ENCODE measurements at places on chromosomes 16 and 17.

- no peak for DNase-seq
These were observed 6.4 kb downstream of the NFE2L1 start for GRCh38 chr17:48054238-48055185.

DNA sequence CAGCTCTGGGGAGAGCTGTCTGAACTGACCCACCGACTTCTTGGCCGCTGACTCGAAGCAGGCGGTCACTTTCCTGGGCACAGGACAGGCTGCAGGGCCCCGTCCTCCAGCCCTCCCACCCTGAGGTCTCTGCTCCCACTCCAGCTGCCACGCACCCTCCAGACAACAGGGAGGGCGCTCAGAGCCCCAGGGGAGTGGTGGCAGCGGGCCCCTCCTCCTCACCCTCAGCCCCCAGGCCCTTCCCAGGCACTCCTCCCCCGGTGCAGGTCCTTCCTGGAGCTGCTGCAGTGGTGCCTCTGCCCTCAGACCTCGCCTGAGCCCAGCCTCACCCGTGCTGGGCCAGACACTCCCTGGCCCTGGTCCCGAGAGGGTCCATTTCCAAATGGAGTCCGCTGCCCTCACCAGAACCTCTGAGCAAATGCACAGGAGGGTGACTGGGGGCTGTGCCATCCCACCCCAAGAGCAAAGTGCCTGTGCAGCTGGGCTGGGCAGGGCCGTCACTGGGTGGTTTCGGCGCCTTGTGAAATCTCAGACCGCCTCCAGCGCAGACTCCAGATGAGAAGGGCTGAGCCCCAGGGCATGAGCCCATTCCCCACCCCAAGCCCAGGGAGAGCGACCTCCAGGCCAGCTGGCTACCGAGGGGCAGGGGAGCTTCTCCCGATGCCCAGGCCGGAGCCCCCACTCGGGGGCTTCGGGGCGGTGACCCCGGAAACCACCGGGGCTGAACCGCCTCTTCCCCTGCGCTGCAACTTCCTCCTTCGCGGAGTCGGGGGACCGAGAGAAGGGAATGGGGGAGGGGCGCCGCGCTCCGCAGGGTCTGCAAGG is 717 bp downstream of the CYBA start:
- no peak for DNase-seq

DNA sequence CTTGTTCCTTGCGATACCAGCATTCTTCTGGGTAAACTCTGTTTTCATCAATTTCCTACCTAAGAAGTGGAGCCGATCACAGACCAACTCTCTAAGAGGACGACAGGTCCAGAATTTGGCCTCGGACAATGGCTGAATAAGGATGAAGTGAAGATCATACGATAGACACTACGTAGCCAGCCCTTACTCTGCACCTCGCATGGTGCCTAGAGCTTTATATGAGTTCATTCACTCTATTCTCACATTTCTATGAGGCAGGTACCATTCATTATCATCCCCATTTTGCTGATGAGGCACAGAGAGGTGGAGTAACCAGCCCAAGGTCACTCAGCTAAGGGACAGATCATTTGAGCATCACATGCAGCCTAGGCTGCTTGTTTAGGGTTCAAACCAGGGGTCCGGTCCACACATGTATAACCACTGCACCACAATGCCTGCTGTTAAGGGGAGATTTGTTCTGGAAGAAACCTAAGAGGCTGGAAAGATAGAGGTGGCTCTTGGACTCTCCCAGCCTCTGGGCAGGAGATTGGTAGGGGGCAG is 78.6 kb downstream of the MYH11 start:
- no peak for DNase-seq

DNA sequence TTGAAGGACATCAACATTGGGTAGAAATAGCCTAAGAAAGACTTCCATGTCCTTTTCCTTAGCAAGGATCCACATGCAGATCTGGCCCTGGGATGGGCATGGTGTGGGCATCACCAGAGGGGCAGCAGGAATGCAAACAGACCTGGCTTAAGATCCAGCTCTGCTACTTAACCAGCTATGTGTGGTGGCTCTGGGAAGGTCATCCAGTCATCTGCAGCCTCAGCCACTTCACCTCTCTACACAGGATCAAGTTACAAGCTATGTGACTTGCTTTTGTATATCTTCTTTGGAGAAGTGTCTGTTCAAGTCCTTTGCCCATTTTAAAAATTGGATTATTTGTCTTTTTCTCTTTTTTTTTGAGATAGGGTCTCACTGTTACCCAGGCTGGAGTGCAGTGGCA is 13.5 kb upstream of the ADORA2B start:
- DNase-seq = no peak

DNA sequence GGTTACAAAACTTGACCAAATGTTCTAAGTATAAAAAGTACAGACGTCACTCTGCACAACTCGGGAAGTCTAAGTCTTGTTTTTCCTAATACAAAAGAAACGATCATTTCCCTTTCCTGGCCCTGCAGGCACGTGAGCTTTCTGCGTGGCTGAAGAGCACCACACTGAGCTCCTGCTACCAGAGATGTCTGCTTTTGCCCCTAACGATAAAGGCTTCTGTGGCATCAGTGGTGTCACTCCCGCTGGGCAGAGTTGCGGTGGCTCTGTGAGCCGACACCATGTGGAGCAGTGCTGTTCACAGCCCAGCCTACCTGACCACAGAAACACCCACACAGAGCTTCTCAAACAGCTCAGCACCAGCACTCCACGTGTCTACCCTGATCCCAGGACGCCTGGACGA is 20.5 kb downstream of the EMC8 start:
- DNase-seq = no peak

DNA sequence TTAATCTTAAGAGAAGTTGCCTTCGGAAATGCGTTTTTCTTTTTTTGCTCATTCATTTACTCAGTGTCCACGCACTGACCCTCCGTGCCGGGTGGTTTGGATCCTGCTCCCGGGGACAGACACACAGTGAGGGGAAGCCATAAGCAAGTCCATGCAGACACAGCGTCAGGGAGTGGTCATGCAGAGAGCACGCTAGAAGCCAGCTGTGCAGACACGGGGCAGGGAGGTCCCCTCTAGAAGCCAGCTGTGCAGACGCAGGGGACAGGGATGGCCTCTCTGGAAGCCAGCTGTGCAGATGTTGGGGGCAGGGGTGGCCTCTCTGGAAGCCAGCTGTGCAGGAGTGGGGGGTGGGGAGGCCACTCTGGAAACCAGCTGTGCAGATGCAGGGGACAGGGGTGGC is 4.8 kb downstream of the GAA start:
- no peak for DNase-seq

DNA sequence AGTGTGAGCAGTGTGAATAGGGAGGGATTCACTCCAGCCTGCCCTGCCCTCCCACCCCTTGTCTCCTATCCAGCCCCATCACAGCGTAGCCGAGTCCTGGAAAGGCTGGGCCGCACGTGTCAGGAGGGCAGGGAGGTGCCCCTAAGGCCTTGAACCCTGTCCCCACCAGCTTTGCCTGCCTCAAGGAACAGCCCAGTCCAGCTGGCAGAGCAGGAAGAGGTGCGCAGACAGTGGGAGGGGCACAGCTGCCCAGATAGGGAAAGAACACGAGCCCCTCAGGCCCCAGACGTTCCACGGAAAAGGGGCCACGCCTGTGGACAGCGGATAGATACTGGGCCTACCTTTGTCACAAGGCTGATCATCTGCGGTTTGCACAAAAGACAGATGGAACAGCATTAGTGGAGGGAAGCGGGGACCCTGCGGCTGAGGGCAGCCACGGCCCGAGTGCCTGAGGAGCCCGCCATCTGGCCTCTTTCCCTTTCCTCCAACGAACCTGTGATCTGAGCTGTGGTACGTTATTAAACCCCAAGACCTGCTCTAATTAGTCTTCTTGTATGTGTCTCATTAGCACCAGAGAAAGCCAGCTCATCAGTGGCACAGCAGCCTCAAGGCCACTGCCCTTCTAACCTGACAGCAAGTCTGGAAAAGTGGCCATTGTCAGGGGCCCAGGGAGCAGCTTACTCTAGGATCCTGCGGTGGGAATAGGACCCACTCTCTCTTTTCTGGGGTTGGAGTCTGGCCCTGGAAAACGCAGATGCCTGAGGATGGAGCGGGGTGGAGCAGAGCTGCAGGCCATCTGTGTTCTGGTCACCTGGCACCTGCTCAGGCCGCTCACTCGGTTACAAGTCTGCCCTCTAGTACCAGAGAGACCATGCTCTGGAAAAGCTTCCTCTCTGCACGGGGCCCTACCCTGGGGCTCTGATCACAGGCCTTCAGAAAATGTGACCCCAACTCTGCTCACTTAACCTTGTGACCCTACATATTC is 16.3 kb downstream of the MPP3 start:
- no peak for DNase-seq

DNA sequence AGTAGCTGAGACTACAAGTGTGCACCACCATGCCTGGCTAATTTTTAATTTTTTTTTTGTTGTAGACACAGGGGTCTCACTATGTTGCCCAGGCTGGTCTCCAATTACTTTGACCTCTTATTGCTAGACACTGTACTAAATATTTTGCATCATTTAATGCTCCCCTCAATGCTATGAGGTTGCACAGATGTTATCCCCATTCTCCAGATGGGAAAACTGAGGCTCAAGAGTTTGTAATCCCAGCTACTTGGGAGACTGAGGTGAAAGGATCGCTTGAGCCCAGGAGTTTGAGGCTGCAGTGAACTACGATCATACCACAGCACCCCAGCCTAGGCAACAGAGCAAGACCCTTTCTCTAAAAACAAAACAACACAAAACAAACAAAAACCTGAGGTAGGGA is 443.3 kb upstream of the C16orf82 start:
- no peak for DNase-seq

- no peak for DNase-seq
These were observed 18.4 kb downstream of the CFAP20 start for GRCh38 chr16:58110571-58111301.

DNA sequence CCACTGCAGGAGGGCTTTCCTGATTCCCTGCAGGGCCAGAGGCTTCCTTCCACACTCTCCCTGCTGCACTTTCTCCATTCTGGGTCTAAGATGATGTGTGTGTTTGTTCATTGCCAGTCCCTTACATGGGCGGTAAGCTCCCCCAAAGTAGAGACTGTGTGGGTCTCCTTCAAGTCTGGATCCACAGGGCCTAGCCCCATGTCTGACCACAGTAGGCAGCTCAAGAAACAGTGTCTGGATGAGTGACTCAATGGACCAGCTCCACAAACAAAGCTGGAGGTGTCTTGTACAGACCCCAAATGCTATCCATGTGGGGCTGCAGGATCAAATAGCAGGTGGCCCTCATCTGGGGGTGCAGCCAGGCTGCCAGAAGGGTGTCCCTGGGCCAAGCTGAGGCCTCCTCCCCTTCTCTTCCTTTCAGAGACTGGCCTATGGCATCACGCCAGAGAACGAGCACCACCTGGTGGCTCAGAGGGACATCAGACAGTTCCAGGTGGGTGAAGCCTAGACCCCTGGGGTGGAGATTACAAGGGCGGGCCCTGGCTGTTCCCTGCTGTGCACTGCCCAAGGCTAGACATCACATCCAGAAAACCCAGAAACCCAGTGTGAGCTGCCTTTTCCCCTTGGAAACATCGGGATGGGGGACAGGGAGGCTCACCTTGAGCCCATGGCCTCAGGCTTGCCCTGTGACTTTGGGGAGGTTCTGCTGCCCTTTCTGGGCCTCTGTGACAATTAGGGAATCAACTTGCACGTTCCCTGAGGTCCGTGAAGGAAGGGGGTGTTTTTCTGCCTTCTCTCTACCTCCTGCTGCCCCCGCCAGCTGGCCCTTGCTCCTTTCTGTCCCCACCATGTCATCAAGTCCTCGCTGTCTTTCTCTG is 45.9 kb downstream of the SLC6A2 start:
- no peak for DNase-seq

DNA sequence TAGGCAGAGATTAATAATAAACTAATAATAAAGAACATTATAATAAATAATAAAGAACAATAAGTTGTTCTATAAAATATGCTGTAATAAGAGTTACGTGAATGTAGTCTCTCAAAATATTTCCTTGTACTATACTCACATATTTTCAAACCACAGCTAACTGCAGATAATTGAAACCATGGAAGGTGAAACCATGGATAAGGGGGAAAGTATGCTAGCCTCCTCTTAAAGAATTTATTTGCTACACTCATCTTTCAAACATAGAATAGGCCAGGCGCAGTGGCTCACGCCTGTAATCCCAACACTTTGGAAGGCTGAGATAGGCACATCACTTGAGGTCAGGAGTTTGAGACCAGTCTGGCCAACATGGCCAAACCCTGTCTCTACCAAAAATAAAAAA is 18.5 kb downstream of the CYTH1 start:
- DNase-seq = no peak

DNA sequence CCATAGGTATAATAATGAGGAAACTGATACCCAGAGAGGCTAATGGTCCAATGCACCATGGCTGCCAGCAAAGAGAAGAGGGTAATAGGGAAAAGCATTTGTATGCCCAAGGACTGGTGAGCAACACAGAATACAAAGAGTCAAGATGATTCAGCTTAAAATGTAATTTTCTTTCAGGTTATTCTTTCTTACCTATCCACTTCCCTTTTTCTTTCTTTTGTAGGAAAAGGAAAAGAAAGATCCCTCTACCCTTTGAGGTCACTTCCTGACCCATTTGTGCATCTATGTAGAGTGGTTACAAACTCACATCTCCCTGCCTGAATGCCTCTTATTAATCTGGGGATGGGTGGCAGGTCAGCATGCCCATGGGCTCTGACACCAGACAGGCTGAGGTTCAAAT is 3.5 kb upstream of the PLCG2 start:
- no peak for DNase-seq

- DNase-seq = no peak
These were observed 19.8 kb downstream of the CARHSP1 start for GRCh38 chr16:8848939-8849391.

DNA sequence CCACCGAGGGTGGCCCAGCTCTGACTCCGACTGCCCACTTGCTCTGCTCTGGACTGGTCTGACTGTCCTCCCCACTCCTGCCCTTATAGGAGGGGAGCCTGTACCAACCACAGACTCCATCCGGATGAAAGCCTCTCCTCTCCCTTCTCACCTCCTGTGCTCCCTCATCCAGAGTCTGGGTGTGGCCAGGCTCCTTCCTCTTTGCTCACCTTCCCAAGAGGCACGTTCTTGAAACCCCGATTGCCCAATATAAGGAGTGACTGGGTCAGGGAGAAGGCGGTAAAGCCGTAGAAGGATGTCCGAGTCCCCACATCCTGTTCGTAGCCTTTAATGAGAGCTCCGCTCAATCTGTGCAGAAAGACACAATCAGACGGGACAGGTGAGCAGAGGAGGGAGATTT is 17.1 kb downstream of the ST6GALNAC1 start:
- DNase-seq = no peak

GRCh38 chr17:79871131-79871530 is 31.9 kb upstream of the CBX4 start:
- DNase-seq = no peak

DNA sequence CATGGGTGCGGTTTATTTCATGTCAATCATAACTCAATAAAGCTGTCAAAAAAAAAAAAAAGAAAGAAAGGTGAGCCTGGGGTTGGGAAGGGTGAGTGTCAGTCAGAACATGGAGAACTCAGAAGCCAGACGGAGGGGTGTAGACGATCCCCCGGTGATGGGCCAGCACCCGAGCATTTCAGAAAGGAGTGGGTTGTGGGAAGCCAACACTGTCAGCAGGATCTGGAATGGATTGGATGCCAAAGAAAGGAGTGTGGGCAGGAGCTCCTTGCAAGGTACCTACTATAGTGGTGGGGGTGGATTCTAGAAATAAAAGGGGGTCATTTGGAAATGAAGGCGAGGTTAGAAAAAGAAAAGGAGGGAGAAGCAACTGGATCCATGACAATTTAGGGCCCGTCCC is 19.8 kb upstream of the SCIMP start:
- no peak for DNase-seq

GRCh38 chr17:70292366-70292765 is 123.0 kb downstream of the KCNJ2 start:
- no peak for DNase-seq

Data from stimulated activated CD4-positive, alpha-beta T cell treated with anti-CD3 and anti-CD28 coated beads, TNF-alpha, amount 100 ng/mL, for 4 hours (primary cell).